Retinal pigment epithelial cell (primary cell): ENCODE measurements at places on chromosomes 4 and X.

- DNase-seq: no peak
These were observed 17.7 kb upstream of the XKRX start for GRCh38 chrX:100946299-100946927.

DNA sequence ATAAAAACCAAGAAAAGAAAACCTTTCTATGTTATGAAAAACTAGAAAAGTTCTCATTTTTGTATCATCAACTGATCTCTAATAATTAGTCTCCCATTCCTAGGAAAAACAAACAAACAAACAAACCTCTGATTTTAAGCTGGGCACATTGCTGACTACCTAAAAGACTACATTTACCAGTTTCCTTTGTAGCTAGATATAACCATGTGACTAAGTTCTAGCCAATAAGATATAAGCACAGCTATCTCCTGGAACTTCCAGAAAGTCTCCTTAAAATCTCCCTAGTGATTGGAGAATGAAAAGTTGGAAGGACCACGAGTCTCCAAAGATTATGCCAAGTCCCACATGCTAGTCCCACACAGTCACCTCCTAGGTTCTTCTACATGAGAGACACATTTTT lies 108.9 kb downstream of the NR3C2 start:
- DNase-seq: no peak

- DNase-seq: no peak
These were observed 113.1 kb downstream of the RS1 start for GRCh38 chrX:18558799-18559198.

DNA sequence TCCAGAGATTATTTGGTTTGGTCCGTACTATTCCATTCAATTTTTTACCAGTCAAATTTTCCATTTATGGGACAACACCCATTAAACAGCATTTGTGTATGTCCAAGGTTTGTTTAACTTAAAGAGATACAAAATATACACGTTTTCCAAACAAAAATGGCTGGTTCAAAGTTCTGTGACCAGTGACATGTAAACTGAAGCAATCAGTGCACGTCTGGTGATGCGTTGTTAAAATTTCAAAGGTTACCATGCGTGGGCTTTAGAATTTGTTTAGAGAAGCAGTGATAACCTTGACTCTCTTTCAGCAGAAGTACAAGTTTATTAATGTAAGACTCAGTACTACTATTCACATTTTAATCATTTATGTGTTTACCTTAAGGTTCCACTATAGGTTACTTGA lies 25.2 kb upstream of the ALB start:
- DNase-seq: no peak

DNA sequence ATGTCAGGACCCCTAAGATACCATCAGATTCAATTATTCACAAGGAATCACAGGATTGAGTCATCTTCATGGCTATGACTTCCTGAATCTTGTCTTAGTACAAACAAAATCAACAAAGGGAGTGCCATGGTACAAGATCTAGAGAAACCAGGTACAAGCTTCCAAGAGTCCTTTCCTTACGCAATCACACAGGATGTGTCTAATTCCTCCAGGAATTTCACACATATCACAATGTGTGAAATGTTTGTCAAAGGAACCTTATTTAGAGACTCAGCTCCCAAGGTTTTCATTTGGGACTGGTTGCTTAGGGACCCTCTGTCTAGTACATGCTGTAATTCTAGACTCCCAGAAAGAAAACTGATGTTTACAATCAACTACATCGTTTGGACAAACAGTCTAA lies 83.0 kb downstream of the MAB21L2 start:
- peak; percentile 33 for DNase-seq

DNA sequence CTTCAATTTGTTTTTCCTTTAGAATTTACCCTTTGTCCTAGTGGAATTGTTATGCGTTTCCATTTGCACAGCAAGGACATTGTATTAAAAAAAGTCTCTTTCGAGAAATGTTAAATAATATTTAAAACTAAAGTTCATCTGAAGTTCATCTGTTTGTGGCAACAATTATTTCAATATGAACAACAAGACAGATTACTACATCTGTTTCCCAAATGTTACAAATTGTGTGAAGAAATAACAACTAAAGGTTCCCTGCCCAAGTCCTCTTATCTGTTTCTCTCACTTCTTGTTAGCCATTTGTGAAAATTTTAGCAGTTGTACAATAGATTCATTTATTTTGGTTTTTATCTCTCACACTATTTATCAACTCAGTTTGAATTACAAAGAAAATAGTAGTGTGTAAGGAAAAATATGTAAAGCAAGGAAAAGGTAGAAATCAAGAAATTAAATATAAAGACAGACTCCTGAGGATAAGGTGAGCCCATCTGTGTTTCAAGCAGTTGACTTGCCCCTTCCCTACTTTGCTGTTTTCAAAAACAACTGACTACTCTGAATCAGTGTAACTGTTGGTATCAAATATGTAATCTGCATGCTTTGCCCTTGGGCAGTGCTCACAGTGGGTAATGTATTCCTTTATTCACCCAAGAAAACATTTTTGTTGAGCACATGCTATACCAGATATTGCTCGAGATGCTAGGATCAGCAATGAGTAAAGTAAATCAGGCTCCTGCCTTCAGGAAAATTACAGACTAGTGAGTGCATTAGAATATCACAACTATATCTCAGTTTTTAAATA lies 118.9 kb upstream of the PCDH7 start:
- DNase-seq: no peak

GRCh38 chr4:180637616-180638015 lies 1605.6 kb upstream of the TENM3 start:
- no peak for DNase-seq

DNA sequence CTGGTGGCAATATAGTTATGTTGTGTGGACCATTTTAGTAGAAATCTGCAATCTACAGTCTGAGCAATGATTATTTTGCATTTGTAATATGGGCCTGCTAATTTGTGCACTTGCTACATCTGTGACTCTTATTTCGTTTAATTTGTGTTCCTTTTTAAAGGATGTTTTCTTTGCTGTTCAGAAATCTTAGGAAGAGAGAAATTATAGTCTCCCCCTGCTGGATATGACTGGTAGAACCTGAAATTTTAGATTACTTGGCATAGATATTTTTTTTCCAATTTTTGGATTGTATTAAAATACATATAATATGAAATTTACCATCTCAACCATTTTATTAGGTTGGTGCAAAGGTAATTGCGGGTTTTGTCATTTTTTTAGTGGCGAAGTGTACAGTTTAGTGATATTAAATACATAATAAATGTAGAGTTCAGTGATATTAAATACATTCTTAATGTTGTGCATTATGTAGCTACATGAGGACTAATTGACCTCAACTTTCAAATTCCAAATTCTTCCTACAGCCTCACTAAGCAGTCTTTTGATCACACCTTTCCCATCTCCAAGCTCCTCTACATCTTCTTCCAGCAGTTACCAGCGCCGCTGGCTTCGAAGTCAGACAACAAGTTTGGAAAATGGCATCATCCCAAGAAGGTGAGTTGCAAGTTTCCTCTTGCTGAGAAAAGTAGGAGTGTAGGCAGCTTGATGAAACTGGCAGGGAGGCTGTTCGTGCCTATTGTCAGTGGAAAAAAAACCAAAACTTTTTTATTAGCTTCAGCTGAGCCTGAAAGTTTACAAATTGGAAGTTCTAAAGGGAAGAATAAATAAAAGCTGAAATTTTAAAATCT lies 82.2 kb downstream of the FNIP2 start:
- no peak for DNase-seq

GRCh38 chr4:5040856-5041620 lies 10.2 kb upstream of the STK32B start:
- no peak for DNase-seq

DNA sequence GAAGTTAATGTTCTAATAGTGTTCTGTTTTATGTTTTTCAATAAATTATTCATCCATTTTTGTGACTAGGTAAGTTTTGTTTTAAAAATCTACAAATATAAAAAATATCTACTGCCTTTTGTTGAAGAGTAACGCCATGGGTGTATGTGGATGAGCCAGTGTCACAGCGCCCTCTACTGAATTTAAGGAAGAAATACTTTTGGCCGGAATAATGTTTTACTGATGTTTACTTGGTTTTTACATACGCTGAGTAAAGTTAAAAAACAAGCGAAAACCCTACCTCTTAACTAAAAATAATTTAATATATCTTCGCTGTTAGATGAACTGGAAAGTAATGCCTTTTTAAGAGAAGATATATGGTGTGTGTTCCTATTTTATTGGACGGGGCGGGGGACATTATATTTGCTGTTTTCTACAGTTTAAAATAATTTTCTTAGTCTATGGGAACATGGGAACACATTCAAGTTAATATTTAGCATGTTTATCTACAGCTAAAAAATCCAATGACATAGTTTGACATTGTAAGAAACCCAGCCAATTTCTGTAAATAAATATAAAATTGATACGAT lies 86.1 kb downstream of the CPE start:
- no peak for DNase-seq

GRCh38 chr4:26133840-26134239 lies 187.0 kb upstream of the RBPJ start:
- DNase-seq: no peak

DNA sequence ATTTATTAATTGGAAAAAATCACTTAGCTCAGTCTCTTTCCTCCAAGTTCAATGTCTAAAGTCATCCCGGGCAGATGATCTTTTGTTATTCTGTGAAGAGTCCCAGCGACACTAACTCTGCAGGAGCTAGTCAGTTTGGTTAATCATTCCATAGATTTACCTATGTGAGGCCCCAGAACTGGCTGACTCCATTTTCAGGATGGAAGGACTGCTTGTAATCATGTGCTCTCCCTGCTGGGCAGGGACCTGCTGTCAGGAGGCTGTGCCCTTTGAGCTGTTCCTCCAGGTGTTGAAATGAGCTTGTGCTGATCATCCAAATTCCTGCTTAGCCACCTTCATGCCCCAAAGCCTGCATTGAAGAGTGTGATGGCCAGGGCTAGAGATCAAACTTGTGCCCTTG lies 169.8 kb downstream of the NHS start:
- no peak for DNase-seq

GRCh38 chr4:74114234-74114633 lies 15.2 kb upstream of the CXCL2 start:
- no peak for DNase-seq
